ENCODE measurements at places on chromosomes 13 and 19.
A peak's percentile ranks its signal among the peaks of the same experiment; 100 is the strongest.

DNA sequence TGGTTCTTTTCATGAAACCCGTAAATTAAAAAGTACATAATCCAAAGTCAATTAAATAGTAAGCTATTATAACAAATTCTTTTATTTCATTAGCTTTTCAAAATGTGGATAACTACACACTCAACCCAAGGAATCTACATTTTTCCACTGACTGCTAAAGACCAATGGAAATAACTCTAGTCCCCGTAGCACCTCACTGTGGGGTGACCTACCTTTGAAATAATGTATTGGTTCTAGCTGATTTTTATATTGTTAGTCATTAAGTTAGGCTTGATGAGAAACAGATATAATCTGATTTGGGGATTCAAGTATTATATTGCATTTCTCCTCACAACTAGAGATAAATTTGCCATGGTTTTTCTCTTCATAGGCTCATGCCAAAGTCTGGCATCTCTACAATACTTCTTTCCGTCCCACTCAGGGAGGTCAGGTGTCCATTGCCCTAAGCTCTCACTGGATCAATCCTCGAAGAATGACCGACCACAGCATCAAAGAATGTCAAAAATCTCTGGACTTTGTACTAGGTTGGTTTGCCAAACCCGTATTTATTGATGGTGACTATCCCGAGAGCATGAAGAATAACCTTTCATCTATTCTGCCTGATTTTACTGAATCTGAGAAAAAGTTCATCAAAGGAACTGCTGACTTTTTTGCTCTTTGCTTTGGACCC is 37.3 kb downstream of the KL start:
- peak; percentile 16 for DNase-seq

GRCh38 chr19:36081385-36081784 is 26.7 kb downstream of the WDR62 start:
- DNase-seq = no peak

GRCh38 chr13:51921790-51922740 is 60.3 kb downstream of the CCDC70 start:
- DNase-seq = peak; percentile 2

DNA sequence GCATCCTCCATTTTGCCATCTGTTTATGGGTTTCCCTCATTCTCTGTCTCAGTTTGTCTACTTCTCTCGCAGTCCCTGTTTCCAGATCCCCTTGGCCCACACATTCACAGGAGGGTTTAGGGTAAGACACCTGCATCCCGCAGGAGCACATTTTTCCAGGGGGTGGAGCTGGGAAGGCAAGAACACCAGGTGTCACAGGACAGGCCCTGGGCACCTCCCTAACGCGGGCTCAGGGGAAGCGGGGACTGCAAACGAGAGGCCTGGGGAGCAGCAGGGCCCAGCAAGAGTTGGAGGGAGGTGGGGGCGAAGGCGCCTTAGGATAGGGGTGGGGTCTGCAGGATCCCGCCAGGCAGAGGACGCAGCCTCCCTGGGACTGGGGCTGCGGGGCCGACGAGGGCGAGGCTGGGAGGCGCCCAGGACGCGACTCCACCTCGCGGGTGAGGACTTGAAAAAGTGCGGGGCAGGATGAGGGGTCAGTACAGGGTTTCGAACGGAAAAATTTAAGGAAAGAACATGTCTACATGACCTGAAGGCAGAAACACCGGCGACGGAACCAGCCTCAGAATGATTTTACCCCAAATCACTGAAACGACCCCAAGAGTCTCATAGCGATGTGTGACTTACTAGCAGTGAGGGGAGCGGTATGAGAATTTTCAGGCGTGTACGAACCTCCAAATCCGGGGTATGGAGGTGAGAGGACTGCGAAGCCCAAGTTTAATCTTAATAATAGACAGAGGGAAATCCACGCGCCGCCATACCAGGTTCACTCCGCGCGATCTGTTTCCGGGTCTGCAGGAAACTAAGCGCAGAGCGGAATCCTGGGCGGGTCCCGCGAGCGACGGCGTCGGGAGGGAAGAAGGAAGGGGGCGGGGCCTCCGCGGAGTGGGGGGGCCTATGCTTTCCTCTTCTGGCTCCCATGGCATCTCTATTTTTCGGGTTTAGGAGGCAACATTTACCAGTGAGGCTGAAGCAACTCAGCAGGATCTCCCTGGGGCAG is 7.1 kb upstream of the ERVV-2 start:
- no peak for DNase-seq

GRCh38 chr13:48586591-48587103 is 53.8 kb upstream of the RCBTB2 start:
- no peak for DNase-seq

- peak; percentile 58 for DNase-seq
Measured at GRCh38 chr13:78137404-78138142, 218.9 kb upstream of the EDNRB start.

GRCh38 chr13:23570099-23570920 is at the start of gene TNFRSF19:
TSS of gene TNFRSF19 (plus strand) at chr13:23570412. CDS start at chr13:23590184, 19,772 bp downstream.
- DNase-seq = peak; percentile 94

GRCh38 chr13:50426927-50427326 is 411.7 kb downstream of the KCNRG start:
- no peak for DNase-seq

DNA sequence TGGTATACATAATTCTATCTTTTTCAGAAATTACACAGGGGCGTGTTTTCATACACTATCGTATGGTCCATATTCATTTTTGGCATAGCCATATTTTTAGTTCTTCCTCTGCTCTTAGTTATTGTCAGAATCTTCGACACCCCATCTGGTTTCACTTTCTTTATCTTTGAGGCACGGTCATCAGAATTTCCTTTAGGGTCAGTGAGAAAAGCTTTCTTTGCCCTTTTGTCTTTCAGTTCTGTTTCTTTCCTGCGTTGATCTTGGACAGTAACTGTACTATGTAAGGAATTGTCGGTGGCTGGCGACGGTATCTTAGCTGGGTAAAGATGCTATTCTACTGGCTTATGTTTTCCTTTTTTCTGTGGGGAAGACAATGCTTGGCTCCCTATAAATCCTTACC is 10.6 kb upstream of the KIR2DL4 start:
- DNase-seq = peak; percentile 6

DNA sequence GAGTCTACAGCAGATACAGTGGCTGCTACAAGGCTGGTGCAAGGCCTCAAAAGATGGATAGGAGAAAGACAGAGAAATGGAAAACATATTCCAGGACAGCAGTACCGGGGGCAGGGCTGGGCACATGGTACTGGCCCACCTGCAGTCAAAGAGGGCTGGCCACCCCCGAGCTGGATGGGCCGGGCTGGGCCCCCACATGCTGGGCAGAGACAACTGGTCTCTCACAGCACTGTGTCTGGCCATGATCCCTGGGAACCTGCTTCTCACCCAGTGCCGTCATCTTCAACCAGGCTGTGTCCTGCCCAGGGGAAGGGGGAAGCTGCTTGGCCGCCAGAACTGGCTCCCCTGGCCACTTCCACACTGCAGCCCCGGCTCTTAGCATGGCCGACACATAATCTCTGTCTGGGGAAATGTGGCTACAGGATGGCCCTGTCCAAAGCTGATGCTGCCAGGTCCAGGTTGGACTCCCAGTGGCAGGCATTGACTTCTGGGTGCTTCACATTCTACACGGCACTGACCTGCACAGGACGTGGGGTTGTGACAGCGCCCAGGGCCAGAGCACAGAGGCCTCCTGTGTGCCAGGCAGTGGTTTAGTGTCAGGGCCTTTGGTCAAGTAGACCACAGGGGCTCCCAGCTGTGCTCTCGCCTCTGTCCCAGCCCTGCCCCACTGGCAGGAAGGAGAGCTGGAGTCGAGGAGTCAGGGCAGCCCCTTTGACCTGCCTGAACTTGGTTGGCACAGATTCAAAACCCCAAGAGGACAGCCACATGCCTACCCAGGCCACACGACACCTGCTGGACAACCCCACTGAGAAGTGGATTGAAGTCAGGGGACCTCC is 21.7 kb downstream of the PEPD start:
- no peak for DNase-seq

DNA sequence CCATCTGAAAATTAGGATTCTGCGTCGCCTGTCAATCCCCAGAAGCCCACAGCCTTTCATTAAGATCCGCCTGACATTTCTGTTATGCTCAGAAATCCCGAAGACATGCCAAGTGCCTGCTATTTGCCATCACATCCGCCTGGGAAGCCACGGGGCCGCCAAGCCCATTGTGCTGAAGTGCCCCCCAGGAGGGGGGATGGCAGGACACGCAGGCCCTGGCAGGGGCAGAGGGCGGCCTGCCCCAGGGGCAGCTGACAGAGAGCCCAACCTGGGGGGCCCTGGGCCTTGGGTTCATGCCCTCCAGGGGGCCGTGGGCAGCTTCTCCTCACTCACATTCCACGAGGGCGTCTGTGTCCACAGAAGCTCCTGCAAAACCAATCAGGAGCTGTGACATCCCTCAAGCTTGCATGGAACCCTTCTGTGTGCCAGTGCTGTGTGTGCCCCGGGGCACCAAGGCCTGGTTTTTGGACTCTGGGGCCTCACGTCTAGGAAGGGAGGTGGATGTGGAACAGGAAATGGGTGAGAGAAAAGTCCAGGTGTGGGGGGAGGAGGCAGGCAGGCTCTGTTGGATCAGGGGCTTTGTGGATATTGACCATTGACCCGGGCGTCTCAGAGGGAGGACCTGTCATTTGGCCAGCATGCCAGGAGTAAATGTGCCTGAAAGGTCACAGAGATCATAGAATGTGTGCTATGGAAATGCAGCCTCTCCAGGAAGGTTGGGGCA is 122.9 kb downstream of the URI1 start:
- DNase-seq = no peak

GRCh38 chr13:36736119-36736726 is 62.4 kb downstream of the SERTM1 start:
- DNase-seq = peak; percentile 46

DNA sequence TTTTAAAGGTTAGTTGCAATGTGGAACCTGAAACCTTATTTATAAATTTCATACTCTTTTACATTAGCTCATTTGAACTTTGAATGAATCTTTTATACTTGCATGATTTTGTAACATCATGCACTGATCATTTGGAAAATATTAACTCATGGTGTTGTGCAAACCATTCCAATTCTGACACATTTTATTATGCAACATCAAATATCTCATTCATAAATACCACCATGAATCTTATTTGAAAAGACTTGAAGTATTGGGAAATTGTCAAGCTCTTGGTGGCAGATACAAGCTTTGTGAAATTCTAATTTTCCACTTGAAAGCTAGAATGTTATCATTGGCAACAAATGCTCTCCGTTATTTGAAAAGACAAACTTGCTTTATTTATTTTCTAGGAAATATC is 379.9 kb upstream of the PCDH20 start:
- no peak for DNase-seq

DNA sequence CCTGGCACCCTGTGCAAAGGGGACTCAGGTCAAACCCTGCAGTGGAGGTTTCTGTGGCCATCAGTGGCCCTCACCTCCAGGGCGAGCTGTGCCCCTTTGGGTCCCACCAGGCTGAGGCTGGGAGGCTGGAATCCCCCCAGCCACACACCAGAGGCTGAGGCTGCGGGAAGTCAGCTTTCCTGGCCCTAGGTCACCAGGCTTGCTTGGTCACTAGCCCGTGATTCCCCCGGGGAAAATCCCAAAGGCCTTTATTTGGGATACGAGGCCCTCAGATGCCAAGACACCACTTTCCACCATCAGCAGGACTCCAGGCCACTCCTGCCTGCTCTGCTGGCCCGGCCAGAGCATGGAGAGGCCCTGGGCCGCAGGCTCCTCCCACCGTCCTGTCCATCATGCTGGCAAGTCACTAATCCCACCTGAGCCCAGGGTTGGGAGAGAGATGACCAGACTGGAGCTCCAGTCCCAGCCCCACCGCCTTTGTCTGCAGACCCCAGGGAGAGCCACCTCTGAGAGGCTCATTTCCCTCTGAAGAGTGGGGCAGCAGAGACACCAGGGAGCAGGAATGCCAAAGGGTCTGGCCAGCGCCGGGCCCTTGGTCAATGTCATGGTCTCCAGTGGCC is 4.7 kb downstream of the NKPD1 start:
- no peak for DNase-seq

DNA sequence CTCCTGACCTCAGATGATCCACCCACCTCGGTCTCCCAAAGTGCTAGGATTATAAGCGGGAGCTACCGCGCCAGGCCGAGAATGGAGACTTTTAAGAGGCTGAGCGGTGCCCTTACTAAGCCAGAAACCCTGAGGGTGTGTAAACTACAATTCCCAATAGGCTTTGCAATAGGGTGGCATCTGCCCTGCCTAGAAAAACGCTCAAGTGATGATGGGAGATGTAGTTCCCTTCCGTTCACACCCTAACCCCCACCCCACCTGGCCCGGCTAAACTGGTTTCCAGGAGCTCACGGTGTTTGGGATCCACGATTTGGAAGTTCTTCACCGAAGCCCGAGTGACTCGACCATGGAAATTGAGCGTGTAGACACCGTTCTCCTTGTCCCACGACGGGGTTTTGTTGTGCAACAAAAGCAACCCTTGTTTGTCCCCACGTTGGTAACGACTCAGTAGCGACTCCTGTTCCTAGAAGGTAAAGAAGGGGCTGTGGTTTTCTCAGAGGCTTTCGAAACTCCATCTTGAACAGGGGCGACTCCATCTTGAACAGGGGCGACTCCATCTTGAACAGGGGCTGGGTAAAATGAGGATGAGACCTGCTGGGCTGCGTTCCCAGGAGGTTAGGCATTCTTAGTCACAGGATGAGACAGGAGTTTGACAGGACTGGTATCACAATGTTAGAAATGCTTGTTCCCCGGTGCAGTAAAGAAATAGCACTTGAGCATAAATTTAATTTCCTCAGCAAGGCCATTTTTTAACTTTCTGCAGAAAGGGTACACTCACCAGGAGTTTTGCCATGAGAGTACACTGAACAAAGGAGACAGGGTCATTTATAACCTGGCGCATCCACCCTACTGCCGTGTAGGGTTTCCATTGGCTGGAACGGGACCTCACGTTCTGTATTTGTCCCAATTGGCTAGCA is 9.8 kb downstream of the PPP1R15A start:
- no peak for DNase-seq

GRCh38 chr13:64753233-64754000 is 2476.7 kb downstream of the PCDH9 start:
- no peak for DNase-seq

DNA sequence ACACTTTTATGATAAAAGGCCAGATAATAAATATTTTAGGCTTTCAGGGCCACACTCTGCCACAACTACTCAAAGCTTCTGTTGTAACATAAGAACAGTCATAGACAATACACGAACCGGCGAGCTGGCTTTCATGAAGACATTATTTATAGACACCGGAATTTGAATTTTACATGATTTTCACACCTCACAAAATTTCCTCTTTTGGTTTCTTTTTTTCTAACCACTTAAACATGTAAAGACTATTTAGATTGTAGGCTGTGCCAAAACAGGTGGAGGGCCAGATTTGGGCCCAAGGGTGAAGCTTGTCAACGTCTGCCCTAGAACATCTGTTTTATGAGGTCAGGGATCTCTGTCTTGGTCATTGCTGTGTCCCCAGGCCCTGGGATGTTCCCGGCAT is 29.7 kb upstream of the FXYD3 start:
- DNase-seq = no peak

DNA sequence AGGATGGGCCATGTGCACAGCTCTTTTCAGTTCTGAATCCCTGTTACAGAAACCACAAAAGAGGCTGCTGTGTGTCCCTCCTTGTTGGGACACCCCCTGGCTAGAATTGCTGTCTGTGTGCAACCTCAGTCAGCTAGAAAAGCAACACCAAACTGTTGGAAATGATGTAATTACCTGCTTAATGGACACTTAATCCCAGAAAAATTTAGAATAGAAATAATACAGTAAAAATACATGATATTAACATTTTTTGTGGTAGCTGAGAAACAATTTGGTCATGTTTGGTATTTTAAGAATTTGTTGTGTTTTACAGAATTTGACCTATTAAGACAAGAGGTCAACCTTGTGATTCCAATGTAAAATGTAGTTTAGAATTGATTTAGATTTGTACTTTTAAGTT is 46.8 kb downstream of the FAM124A start:
- DNase-seq = peak; percentile 64

GRCh38 chr13:60936281-60936680 is 479.4 kb downstream of the PCDH20 start:
- DNase-seq = no peak

Measured in M059J (cell line).